ENCODE measurements at places on chromosomes 12 and 14. TPM values are rescaled to one million over a fixed set of nuclear protein-coding genes. Genes with fewer than 3 reads are reported as not detected.
A peak's percentile ranks its signal among the peaks of the same experiment; 100 is the strongest.

DNA sequence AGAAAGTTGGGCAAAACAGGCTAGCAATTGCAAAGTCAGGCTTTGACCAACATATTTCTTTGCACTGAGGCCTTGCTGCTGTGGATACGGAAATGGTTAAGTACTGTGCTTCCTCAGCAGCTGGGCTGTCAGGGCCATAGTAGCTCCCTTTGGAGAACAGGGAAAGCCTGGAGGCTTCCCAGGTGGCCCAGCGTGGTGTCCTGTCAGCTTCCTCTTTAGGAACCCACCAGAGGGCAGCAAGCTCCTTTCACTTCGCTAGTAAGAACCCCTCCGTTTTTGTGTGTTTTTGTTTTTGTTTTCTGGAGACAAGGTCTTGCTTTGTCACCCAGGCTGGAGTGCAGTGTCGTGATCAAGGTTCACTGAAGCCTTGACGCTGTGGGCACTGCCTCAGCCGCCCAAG is 1.7 kb upstream of the CFAP251 start:
- DNase-seq, result no peak

The C14orf180 gene
- not detected for total RNA-seq

The TRIM9 gene
- total RNA-seq, result 0.19 TPM

DNA sequence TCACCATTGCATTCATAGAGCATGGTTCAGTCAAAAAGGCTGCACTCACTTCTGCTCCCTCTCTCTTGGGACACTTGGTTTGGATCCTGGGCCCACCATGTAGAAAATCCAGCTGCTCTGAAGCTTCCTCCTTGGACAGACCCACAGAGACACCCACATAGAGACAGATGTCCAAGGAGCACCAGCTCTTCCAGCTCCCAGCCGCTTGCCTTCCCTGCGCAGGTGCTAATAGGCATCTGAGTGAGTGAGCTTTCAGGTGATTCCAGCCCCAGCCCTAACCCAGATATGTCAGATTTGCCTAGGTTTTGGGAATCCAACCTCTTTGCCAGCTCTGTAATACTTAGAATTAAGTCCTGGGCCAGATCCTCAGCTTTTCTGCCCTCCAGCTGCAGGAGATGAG is 38.6 kb downstream of the DLK1 start:
- DNase-seq, result no peak

DNA sequence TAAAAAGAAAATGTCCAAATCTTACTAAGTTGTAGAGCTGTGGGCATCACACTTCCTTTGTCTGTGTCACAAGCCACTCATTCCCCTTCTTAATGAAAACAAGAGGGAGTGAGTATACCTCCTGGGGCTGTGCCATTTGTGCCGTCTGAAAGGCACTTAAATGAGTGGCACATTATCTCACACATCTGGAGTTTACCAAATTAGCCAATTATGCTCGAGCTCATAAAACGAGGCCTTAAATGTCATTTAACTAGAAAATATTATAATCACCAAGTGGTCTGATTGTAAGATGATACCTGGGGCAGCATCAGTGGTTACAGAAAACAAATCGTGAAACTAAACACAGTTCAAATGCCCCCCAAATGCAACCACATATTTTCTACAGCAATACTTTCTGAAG is 146.1 kb downstream of the PAX9 start:
- no peak for DNase-seq

DNA sequence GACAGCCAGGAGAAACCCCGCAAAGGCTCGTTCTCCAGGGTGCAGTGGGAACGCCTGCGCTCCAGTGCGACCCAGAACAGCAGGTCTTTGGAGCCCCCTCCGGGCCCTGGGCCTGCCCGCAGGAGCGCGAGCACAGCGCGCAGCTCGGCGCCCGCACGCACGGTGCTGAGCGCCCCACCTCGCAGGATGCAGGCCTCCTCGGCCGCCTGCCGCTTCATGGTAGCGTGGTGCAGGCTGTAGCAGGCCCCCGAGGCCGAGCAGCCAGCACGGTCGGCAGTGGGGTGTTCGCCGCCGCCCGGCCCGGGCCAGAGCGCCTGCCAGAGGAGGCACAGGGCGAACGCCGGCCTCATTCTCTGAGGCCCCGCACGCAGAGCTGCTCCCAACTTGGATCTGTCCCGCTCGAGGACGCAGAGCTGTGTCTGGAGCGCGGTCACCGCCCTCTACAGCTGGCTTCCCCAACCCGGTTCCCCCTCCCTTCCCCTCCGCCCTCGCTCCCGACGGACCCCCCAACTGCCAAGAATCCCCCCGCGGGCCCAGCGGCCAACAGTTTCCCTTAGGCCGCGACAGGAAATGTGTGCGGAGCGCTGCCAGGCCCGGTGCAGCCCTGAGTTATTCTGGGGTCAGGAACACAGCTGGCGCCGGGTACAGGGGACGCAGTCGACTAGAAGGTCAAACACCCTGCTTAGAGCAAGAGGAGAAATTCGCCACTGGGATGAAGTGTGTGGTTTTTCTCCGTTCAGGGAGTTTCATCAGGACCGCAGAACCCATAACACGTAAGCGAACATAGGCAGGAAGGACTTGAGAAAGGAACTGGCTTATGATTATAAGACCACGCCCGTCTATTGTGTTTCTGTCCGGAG is at the start of gene CLEC14A:
Gene CLEC14A, minus strand, starts transcription at position 421 of the 860 bp plus-strand sequence. Its CDS starts 71 bp downstream, at position 350.
- DNase-seq, result peak; percentile 99

The CD163 gene
- total RNA-seq, result not detected

DNA sequence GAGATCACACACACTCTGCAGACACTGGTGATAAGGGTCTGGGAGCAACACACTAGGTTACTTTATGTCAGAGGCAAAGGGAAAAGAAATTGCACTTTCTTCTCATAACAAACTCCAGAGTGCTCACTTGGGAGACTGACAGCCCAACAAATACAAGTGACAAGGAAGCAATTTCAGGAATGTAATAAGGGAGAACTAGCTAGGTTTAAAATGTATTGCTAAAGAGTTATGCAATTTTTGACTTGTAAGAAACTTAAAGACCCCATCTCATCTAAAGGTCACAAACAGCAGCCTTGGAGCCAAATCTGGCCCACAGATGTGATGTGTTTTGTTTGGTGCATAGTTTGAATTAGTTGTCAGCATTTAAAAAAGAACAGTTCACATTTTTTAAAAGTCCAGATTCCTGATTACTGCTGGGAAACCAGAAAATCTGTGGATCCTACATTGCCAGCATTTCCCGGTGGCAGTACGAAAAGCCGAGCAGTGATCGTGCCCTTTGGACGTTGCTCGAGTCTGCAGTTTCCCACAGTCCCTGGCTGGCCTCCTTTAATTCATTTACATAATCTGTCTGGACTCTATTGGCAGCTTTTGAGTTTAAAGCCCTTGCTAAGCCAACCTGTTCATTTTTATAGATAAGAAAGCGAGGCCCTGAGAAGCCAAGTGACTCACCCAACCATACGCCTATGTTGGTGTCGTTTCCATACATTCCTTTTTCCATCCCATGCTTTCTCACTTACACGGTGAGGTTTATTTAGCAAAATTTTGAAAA is 42.0 kb upstream of the ETV6 start:
- no peak for DNase-seq

DNA sequence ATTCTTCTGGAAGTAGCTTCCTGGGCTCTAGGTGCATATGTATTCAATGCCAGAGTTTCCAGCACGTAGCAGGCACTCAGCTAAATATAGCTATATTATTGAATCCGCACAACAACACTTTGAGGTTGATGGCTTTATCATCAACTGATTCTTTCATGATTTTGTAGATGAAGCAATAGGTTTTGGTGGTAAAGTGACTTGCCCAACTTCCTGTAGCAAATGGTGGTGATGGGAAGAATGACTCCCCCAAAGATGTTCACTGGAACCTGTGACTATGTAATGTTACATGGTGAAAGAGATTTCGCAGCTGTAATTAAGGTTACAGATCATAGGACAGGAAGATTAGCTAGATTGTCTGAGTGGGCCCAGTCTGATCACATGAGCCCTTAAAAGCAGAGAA is 3.2 kb downstream of the TDRD9 start:
- no peak for DNase-seq

DNA sequence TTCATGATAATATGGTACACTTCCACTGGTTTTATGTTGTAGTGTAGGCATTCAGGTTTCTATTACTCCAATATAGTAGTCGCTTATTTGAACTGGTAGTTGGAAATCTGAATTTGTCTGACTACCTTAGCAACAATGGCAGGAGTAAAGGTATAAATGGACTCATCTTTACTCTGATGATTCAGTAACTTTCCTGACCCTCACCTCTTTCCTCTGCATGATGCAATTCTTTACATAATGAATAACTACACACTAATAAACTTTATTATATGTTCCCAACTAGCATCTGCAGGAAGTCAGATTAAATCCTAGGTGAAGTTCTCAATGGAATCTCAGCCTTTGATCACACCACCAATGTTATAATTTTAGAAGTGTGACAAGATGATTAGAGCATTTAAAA is 70.5 kb upstream of the ATP2B1 start:
- DNase-seq, result no peak

The SLC39A5 gene
- total RNA-seq, result not detected

DNA sequence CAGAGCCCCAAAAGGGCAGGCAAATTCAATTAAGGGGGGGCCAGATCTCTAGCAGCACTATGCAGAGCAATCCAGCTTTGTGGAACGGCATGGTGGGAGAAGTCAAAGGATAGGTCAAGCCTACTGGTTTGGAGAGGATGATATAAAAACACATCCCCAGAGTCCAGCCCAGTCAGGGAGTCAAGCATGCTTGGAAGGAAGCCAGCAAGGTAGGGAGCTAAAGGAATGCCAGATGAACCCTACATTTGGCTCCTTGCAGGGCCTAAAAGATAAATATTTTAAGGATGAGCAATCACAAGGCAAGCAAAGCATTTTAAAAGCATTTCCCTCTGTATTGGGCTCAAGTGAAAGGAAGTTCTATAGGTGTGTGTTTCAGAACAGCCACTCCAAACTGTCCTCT is 21.4 kb downstream of the KCTD10 start:
- no peak for DNase-seq

- DNase-seq, result no peak
Observed at GRCh38 chr14:42523666-42524065, 917.0 kb downstream of the LRFN5 start.

- DNase-seq, result peak; percentile 94
Observed at GRCh38 chr12:70645494-70646317, 8.5 kb upstream of the PTPRB start.

The CCDC177 gene
- not detected for total RNA-seq

The PABPN1 gene
- 60.7 TPM for total RNA-seq

The NANOG gene
- not detected for total RNA-seq

- no peak for DNase-seq
Observed at GRCh38 chr12:120125792-120126634, 9.5 kb upstream of the RAB35 start.

The TMED10 gene
- 244 TPM for total RNA-seq

- no peak for DNase-seq
Observed at GRCh38 chr14:21669284-21669683, 4.3 kb downstream of the OR4E1 start.

DNA sequence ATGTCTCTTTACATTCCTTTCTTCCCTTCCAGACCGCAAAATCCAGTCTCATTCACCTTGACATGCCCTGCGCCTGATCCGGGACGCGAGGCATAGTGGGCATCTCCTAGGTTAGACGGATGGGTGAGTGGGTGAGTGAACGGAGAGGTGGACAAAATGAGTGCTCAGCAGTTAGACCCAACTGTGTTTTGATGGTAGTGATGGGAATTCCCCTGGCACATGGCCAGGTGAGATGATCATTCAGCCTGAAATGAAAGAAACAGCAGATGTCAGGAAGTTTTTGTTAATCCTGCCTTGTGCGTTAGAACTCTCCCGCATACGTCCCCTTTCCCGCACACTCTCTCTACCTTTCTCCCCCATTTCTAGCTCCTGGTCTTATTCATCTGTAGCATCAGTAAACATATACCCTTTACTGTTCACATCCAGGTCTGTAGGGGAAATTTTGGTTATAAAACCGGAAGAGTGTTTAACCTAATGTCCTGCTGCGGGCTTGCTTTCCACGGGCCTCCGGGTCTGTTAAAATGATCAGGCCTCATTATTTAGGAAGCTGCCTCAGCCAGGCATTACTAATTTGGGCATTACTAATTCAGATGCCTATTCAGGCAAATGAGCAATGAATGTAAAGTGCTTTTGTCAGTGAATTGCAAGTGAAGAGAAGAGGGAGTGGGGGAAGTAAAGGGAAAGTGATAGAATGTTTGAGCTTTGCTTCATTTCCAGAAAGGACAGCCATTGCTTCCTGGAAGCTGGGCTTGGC is 172.8 kb downstream of the ETV6 start:
- no peak for DNase-seq

GRCh38 chr14:81471062-81471461 is 62.6 kb downstream of the SEL1L start:
- no peak for DNase-seq
